MM.1S (cell line): ENCODE measurements at places on chromosomes 11 and 22.

DNA sequence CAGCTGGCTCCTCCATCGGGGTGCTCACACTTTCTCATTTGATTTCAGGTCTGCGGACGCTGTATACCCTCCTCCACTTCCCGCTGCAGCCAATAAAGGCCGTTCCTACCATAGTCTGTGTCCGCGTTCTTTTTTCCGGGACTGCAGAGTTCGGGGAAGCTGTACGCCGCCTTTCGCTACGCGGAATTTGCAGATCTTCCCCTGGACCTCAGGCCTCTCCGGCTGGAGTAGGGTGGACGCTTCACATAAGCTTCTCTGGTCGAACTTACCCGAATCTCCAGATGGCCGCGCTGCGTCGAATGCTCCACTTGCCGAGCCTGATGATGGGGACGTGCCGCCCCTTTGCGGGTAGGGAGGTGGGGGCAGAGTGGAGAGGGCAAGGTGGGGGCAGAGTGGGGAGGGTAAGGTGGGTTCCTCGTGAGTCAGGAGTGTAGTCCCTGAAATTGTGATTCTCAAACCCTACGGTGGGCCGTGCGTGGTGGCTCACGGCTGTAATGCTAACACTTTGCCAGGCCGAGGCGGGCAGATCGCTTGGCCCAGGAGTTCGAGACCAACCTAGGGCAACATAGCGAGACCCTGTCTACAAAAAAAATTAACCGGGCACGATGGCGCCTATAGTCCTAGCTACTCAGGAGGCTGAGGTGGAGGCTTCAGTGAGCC, 617 bp downstream of the CSKMT start:
- peak; percentile 32 for DNase-seq

DNA sequence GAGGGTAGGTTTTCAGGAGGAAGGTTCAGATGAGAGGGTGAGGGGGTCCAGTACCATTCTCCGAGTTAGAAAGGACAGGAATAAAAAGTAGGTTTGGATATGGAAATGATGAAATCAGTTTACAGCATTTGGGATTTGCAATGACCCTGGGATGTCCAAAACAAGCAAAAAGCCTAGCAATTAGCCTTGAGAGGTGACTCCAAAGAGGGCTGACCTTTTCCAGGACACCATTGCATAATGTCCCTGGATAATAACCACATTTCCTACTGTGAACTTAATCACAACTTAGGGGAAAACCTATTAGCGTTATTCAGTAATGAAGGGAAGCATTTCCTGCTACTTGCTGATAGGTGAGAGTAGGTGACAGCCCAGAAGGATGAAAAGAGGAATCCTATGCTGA, 101.4 kb upstream of the ARHGAP42 start:
- DNase-seq = no peak

DNA sequence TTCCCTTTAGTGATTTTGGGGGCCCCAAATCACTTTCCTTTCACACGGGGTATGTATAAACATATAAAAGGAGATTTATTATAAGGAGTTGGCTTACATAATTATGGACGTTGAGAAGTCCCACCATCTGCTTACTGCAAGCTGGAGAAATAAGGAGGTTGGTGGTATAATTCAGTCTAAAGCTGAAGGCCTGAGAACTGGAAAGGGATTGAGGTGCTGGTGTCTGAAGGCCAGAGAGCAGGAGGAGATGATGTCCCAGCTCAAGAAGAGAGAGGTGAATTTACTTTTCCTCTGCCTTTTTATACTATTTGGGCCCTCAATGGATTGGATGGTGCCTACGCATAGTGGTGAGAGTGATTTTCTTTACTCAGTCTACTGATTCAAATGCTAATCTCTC, 1.3 kb upstream of the ZNF202 start:
- DNase-seq = no peak

DNA sequence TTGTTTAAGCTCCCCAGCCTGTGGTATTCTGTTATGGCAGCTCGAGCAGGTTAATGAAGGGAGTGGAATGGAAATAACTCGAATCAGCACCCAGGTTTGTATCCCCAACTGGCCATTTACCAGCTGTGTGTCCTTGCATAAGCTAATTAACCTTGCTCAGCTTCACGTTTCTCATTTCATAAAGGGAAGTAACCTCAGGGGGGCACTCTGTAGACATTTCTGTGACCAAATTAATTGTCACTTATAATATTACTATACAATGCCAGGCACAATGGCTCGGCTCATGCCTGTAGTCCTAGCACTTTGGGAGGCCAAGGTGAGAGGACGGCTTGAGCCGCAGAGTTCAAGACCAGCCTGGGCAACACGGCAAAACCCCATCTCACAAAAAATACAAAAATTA, 13.8 kb downstream of the ADA2 start:
- peak; percentile 41 for DNase-seq

DNA sequence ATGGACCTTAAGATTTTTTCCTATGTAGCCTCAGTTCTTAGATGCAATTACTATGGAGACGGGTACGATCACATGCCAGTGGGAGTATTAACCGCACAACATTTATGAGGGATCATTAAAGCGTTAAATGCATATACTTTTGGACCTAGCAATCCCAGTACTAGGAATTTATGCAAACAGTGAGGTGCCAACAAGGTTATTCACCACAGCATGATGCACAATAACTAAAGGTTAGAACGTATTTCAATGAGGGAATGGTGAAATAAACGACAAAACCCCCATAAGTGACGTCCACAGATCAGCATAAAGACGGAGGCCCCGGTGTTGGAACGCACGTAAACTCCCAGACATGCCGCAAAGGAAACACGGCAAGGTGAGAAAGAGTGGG, 539 bp downstream of the SIRT3 start:
- no peak for DNase-seq

GRCh38 chr11:27701355-27702105, 1.3 kb upstream of the BDNF start:
- DNase-seq = peak; percentile 41

DNA sequence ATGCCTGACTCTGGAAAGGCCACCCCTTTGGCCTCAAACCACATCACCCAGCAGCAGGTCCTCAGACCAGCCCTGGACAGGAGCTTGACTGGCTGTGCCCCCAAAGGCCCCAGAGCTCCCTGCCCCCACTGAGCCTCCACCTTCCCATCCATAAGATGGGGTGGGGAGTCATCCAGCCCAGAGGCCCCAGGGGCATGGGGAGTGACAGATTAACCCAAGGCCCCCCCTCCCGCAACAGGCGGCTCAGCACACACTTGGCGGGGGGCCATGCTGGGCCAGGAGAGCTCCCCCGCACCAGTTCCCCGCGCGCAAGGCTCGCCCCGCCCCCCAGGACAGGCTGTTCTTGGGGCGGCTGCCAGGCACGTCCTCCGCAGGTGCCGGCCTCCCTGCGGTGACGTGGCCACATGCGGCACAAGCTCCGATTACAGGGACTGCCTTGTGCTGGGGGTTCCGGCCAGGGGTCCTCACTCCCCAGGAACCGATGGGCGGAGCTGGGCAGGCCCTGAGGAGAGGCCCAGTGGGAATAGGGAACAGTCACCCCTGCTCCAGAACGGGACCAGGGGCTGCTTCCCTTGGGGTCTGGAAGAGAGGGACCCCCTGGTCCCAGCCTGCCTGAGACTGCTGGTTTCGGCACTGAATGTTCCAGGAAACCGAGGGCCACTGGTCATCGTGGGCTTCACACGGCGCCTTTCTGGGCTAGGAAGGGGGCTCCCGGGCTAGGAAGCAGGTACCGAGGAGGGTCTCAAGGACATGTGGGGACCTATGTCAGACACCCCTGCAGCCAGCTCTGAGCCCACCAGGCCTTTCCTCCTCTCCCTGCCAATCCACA, 5.1 kb upstream of the CDKN1C start:
- no peak for DNase-seq
